ENCODE measurements at places on chromosomes 7 and 10.

DNA sequence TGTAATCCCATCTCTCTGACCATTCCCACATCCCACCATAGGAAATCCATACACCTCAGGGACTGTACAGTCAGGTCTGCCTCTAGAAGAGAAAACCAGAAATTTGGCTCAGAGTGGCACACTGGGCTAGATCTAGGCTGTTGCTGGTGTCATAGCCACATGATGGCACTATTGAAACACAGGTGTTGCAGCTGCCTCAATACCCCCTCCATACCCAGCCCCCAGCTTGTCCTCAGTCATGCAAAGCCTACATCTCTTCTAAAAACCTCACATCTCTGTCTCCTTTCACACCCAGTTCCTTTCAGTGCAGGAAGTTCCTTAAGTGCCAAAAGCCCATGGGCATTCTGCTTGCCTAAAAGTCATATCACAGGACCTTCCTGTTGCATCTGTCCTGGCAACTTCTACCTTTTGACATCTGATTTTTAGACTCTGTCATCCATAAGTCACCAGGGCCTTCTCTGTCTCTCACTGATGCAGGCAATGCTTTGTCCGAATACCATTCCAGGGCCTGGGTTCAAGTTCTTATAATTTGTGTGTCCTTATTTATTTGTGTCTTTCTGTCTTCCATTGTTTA lies 27.0 kb upstream of the HIBADH start:
- no peak for DNase-seq

DNA sequence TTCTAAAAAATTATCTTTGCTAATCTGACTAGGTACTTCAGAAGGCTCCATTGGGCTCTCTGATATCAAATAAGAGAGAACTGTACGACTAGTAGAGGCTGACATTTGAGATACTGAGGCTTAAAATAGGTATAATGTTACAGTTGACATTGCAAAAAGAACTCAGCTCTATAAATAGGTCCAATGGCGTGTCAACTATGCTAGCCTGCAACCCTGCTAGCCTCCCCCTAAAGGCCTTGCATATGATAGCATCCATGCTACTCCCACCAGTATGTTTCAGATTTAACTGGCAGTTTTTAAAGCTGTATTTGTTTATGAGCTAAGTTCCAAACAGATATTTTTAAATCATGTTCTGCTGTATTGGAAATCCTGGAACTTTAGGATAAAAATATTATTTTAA lies at the start of gene PPP1R3A:
Gene PPP1R3A, minus strand, starts transcription at position 64 of the 400 bp plus-strand sequence. Its CDS starts 13 bp downstream, at position 51.
- DNase-seq: no peak

- no peak for DNase-seq
Observed at GRCh38 chr10:62424026-62424425, 49.9 kb downstream of the ZNF365 start.

DNA sequence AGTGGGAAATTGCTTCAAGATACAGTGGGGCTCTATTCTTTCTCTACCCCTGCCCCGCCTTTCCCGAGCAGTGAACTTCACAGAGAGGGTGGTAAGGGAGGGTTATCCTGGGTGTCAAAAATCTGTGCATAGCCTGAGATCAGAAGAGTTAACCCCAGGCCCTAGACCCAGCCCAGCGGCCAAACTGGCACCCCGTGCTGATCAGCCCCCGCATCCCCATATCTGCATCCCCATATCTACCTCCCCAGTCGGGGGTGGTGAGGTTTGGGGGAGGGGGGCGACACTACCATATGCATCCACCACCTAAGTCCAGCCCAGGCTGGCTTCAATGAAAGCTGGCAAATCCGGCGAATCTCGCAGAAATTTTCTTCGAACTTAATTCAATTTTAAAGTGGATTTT lies 7.0 kb upstream of the DLX6 start:
- no peak for DNase-seq

DNA sequence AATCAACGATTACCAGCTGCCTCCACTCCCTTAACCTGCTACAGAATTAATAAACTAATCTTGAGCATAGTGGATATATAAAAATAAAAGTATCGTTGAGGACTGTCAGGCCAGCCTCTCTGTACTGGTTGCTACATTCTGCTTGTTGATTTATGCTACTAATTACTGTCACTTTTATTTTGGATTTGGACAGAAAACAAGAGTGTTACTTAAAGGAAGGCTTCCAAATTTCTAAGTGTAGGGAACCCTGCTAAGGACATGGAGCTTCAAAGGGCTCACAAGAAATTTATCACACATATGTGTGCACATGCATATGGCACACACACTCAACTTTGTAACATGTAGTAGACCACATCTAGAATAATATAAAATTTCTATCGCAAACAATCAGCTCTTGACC lies 141.2 kb upstream of the ANKRD1 start:
- no peak for DNase-seq

DNA sequence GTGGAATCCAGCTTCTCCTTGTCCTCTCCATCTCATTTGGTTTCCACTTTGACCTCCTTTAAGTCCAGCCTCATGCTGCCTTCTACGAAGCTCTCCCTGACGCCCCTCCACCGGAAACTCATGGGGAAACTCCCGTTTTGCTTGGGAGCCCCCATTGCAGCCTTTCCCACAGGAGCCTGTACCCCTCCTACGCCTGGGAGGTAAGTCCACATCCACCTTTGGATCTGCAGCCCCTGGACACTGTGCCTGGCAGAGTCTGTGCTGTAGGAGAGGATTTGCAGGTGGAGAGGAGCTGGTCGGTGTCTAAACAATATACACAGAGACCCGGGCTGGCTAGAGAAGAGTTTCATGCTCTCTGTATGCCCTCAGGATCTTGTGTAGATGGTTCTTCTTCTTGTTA lies 296.1 kb downstream of the GLRX3 start:
- DNase-seq: no peak

GRCh38 chr10:28312572-28312971 lies 9.7 kb upstream of the MPP7 start:
- DNase-seq: no peak

GRCh38 chr10:77566914-77567566 lies 70.6 kb downstream of the KCNMA1 start:
- DNase-seq: no peak

DNA sequence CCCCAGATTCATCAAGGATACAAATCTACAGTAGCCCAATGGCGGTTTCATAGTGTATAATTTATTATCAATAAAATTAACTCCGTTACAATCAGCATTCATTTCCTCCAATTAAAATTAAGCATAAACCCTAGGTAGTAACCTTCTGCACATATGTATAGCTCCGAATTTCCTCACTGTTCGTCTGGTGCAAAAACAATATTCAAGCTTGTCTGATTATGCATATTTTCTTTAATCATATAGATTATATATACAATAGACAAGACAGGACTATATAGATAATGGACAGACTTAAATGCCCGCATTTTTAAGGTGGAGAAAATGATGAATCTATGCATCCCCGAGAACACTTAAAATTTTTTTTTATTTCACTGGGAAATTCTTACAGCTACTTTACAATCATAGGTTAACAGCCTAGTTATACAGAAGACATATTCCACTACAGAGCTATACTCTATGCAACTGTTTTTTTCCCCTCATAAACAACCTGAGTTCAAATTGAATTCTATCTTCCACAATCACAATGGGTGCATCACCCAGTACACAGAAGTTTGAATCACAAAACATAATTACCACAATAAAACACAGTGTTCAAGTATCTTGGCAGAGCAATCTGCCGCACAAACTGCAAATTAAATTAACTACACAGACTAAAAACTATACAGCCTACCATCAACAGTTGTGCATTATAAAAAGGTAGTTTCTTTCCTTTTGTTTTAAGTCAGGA lies 2.6 kb downstream of the HOXA9 start:
- DNase-seq: no peak

GRCh38 chr7:116876664-116877442 lies 14.5 kb downstream of the CAPZA2 start:
- no peak for DNase-seq

- no peak for DNase-seq
Observed at GRCh38 chr10:98516352-98516751, 69.6 kb upstream of the HPS1 start.

GRCh38 chr7:151077705-151078232 lies 2.8 kb downstream of the FASTK start:
- DNase-seq: no peak

DNA sequence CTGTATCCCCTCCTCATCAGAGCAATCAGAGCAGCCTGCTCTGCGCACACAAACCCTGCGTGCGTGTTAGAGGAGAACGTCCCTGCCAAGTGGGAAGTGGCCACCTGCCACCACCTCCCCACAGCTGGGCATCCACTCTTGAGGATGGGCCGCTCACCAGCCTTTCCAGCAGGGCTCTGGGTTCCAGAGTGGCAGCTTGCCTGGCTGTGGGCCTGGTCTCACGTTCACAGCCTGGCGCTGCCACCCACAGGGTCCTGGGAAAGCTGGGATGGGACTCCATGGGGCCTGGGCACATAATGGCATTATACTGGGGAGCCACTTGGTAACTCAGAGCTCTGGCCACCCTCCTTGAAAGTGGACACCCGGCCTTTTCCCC lies 151.1 kb upstream of the PPP2R2D start:
- DNase-seq: no peak

- DNase-seq: no peak
Observed at GRCh38 chr7:35695473-35695850, 527 bp upstream of the HERPUD2 start.

GRCh38 chr7:158488181-158488971 lies 99.2 kb downstream of the PTPRN2 start:
- DNase-seq: no peak

DNA sequence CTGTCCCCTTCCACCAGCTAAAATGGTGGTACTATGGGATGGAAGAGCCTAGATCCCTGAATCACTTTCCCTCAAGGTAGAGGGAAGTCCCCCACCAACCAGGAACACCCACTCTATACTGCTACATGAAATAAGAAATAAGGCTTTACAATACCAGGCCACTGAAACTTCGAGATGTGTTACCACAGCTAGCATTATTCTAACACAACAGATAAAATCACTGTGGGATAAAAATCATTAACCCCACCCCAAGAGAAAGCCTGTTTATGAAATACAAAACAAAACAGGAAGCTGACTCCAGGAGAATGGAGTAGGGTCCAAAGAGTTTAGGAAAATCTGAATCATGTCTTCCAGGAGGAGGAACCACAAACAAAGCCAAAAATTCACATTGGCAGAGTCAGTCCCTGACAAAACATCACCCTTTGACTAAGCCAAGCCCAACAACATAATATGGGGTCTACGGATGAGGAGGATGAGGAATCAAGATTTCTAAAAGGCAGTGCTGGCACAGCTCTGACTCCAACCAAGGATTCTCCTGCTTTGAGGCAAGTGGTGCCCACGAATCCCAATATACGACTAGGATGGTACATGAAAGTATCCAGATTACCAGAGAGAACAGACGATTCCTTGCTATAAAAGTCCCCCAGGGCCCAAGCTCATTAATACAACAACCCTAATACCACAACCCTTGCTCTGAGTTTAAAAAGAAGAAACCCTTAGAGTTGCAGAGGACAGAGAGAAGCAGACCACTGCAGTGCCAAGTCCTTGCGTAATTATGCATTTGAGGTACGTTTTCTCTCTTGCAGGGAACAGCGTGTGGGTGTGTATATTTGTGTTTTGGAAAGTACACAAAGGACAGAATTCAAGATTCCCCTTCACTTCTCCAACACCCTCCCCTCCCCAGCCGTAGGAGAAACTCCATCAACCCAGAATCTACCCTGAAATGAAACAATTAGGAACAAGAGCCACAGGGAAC lies 23.7 kb downstream of the XPNPEP1 start:
- DNase-seq: no peak

DNA sequence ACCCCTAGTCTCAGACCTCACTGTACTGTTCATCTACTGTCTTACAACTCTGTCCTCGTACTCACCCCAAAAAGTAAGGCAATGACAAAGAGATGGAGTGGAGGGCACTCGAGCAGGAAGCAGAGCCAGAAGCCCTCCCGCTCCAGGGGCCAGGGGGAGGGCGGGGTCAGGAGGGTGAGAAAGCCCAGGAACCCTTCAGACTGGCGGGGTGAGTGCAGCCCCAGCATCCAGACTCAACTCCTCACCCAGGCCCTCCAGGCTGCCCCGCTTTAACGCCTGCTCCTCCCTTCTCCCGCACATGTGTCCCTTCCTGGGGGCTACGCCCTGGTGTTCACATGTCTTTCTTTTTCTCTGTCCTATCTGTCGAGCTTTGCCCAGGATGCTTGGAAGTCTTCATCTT lies 66.1 kb downstream of the CALML3 start:
- no peak for DNase-seq

DNA sequence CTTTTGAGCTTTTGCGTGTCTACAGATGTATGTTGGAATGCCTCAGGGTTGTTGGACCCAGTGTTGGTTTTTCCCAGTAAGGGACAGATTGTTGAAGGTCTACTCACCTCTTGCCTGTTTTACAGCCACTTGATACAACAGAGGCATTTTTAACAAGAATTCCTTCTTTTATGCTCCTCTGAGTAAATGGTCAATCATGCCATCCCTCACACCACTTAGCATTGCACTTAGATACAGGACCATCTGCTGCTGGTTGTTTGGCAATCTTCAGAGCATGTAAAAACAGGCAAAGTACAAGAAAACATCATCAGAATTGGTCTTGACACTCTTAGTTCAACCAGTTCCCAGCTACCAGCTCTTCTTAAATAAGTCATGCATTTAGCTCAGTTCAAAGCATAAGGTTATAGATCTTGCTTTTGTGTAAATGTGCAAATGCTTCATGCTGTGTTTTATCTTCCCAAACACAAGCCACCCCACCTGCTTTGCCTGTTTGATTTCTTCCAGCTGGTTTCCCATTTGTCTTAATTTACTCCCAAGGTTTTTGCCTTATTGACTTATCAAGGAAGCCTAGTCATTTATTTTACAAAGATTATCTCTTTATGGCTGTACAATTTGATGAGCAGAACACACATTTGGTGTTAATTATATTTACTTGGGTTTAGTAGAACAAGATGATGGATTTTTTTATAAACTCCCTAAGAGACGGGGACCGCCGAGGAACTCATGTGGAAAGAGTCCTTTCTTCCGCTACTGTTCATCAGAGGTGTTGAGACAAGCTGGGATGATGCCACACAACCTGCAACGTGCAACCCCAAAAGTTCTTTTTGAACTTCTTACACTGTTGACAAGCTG lies 136.6 kb downstream of the AHR start:
- no peak for DNase-seq

- DNase-seq: no peak
Observed at GRCh38 chr7:107754642-107755041, 10.7 kb downstream of the CBLL1 start.

GRCh38 chr7:131546583-131547141 lies 9.8 kb downstream of the PODXL start:
- DNase-seq: no peak

DNA sequence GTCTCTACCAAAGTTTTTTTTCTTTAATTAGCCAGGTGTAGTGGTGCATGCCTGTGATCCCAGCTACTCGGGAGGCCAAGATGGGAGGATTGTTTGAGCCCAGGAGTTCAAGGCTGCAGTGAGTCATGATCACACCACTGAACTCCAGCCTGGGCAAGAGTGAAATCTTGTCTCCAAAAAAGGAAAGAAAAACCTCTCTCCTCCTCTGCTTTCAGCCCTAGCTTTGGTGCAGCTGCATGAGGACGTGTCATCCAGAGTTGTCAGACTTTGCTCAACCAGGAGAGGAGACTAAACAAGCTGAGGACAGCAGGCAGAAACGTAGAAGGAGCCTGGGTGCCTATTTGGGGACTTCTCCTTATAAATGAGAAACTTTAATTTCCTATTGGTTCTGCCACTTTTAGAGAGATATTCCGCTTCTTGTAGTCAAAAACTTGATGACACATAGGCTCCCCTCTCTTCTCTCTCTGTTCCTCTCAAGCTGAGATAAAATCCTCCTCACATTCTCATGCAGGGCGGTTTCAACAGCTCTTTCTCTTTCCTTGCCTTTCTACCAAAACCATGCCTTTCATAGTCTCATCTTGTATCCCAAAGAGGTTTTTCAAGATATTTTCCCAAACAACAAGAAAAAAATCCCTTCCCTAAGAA lies 205.4 kb downstream of the ARHGAP12 start:
- DNase-seq: no peak

Data from activated T-helper 1 cell treated with anti-CD3 and anti-CD28 coated beads, Interleukin-2, amount 50 U/mL, for 16 hours (primary cell).